Left lung (tissue), 14 donors: ENCODE measurements at places on chromosomes 12 and 14.

DNA sequence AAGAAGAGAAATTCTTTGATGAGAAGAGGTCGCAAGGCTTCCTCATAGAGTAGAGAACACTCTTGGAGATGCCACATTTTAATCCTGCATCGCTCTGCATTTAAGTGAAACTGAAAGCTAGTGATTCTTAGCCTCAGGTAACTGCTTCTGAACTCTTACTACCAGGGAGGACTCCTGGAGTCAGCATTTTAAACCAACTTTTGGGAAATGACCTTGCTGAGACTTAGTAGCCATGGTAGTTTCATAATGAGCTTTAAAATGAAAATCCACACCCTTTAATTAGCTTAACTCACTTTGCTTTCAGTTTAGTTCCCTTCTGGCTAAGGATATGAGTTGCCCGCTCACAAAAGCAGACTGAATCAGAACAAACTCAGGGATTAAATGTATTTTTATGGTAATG is 80.3 kb downstream of the SYNE2 start:
- DNase-seq = no peak

DNA sequence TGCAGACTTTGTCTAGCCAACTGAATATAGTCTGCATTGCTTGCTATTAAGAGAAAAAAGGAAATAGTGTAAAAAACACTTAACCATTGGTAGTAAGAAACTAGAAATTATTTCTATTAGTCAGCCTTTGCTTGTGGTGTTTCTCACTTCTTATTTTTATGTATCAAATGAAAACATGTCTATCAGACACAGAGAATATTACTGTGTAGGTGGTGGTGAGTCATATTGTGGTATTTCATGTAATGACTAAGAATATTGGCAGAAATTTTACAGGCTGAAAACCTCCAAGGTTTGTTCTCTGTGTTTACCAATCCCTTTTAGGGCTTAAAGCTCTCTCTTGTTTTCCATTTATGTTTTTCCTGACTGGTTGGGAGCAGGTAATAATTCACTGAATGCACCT is 87.2 kb downstream of the DAAM1 start:
- no peak for DNase-seq

DNA sequence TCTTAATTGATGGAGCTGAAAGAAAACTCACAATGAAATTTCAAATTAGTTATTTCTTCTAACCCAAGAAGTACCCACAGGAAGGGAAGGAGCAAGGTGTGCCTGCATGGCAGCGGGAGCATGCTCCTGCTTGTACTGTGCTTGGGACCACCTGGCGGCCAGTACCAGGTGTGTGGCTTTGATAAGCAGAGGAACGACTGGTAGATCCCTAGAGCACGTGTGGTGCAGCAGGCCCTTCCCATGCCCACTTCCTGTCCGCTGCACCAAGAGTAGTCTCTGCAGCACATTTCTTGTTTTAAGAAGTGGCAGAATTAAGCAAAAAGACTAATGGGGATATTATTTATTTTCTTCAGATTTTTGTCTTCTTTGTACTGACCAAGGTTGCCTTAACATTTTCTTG is 122.3 kb upstream of the ATF1 start:
- no peak for DNase-seq

DNA sequence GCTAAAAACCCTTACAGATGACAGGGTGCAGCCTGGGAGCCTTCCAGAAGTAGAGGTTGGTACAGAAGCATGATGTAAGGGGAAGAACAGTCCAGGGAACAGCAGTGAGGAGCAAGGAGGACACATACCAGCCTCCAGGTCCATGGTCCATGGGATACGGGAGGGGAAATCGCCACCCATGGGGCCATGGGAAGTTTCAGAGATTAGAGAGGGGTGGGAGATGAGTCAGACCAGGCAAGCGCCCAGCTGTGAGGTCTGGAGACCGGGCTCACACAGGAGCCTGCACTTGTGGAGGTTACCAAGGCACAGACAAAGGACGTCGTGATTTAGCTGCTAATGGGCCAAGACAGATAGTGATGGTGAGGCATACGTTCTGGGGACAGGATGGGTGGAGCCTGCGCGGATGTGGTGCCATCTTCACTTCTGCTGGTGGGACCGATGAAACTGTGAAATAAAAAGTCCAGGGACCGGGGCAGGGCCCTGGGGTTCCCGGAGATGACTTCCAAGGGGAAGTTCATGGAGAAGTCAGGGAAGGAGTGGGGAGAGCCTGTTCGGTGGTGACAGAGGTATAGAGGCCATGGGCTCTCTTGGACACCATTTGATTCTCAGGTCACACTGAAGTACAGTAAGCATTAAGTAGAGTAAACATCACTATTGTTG is 17.7 kb upstream of the LRP1-AS start:
- no peak for DNase-seq

DNA sequence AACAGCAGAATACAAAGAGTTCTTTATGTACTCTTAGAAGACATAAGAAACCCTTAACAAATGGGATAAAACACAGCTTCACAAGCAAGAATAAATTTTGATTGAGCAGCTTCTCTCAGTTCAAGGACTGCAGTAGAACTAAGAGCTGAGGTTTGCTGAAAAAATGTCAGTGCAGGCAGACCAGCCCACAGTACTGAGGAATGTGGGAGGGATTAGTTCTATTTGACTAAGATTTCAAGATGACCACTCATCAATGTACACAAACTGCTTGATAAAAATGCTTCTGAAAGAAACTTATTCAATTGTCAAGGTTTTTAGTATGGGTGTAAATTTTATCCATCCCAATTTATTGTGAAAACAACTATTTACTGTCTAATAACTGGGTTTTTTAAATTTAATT is 138.4 kb downstream of the SEC23A start:
- DNase-seq = no peak

DNA sequence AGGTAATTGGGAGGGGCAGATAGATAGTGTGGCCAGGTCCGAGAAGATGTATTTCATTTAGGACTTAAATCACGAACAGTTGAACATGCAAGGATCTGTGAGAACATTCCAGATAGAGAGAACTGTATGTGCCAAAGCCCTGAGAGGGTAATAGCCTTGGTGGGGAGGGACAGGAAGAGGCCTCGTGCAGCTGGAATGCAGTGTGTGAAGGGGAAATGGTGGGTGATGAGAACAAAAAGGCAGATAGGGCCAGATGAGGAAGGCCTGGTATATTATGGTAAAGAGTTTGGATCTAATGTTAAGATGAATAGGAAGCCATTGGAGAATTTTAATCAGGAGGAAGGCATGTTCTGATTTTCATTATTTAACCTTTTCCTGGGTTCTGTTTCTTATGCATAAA is 136.3 kb downstream of the TPH2 start:
- DNase-seq = no peak

GRCh38 chr14:23202001-23202400 is 18.5 kb upstream of the SLC7A8 start:
- no peak for DNase-seq

- DNase-seq = no peak
Observed at GRCh38 chr14:99643343-99643742, 1.6 kb upstream of the HHIPL1 start.
